RPMI7951 (cell line): ENCODE measurements at places on chromosomes 11 and 22. TPM values are rescaled to one million over a fixed set of nuclear protein-coding genes. Genes with fewer than 3 reads are reported as not detected.

The TRIM49 gene
- total RNA-seq: not detected in 2 replicates

The TMEM126A gene
- total RNA-seq: 97.9 and 111 TPM in 2 replicates

The DLG2 gene
- total RNA-seq: 0.36 and 0.49 TPM in 2 replicates

The MRGPRE gene
- not detected in 2 replicates for total RNA-seq

The P4HA3 gene
- 5.2 and 7.7 TPM in 2 replicates for total RNA-seq

The NUDT8 gene
- total RNA-seq: 7.2 and 11.6 TPM in 2 replicates

- DNase-seq: peak; percentile 84
These were observed 3.9 kb downstream of the MYEOV start for GRCh38 chr11:69297787-69298266.

- DNase-seq: no peak
These were observed 14.3 kb downstream of the HPS5 start for GRCh38 chr11:18307461-18308139.

DNA sequence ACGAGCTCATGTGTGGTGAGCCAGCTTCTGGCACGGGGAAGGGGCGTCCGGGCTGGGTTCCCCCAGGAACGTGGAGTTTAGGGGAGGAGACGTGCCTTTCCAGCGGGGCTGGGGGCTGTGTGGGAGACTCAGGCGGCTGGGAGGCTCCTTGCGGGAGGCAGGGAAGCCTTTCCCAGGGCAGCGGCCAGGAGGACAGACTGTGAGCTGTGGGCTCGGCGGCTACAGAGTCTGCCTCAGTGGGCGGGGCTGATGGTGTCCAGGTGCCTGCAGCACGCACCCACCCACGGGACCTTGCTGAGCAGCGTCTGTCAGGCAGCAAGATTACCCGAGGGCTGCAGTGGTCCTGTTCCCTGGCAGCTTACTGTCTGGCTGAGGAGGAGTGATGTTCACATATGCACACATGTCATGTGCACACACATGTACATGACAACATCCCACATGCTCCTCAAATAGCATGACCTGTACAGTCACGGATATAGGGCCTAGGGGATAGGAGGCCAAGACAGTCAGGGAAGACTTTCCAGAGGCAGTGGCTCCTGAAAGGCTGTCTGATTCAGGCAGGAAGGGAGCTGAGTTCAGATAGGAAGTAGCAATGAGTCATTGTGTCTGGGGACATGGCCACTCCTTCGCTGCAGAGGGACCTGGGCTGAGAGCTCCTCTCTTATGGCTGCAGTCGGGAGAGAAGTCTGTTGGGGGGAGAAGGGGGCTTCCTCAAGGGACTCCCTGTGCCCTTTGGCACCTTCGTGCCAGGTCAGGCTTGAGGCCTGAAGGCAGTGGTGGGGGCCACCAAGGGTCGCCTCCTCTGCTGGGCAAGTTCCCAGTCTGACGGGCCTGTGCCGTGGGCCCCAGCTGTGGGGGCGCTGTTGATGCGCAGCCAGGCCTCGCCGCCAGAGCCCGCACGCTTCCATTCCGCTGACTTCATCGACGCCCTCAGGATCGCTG, 23.3 kb upstream of the PPP6R3 start:
- peak; percentile 62 for DNase-seq

GRCh38 chr11:1728931-1729691, 21.3 kb downstream of the IFITM10 start:
- no peak for DNase-seq

DNA sequence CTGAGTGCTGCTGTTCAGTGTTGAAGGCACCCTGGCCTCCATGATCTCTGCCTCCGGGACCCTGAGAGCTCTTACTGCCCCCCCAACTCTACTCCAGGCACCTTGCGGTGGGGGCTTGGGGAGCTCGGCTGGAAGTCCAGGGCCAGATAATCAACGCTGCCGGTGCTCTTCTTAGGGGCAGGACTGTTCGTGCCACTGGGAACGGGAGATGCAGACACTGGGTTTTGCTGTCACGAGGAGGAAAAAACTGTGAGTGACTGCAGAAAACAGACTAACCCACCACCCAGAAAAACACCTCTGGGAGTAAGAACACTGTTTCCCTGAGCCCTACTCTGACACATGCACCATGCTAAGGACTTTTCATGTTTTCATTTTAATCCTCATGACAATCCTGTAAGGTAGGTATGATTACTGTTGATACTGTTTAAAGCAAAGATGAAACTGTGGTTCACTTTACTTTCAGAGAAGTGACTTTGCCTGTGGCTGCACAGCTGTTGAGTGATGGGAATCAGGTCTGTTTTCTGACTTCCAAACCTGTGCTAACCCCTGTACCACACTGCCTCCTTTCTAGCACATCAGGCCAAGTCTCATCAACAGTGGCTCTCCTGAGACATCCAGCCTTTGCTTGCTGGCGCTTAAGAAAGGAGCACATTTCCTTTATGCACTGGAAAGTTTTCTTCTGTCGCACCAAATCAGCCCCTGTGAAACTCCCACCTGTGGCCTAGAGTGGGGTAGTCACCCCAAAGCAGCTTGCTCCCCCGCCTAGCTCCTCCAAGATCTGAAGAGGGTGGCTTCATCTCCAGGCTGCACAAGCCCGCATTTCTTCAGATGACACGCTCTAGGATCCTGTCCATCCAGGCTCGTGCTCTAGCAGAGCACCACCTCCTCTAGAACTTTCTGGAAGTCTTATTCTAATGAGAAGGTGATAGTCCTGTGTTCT, 31.8 kb downstream of the USP35 start:
- DNase-seq: no peak

DNA sequence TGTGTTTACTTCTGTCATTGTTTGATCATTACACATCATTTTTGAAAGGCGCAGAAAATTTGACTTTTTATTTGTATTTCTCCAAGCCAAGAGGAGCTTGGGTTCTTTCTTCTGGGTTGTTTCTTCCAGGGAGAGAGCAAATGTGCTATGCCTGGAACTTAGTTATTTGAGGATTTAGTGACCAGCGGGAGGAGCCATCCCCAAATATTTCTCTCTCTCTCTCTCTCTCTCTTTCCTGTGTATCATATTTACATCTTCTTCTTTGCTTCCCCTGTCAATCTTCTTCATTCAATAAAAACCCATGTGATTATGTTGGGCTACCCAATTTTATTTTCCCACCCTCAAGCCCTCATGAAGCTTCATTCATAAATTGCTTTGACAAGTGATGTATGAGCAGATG, 534.5 kb downstream of the LRRC4C start:
- DNase-seq: no peak

- DNase-seq: no peak
These were observed 152.9 kb downstream of the TENM4 start for GRCh38 chr11:79287952-79288351.

DNA sequence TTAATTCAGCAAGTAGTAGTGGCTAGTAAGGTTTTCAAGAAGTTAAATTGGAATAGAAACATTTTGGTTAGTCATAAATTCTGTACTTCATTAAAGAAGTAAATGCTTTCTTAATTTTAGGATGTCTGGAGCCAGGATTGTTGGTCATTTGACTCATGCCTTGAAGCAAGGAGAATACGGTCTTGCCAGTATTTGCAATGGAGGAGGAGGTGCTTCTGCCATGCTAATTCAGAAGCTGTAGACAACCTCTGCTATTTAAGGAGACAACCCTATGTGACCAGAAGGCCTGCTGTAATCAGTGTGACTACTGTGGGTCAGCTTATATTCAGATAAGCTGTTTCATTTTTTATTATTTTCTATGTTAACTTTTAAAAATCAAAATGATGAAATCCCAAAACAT, 25.8 kb downstream of the ACAT1 start:
- DNase-seq: no peak

- no peak for DNase-seq
These were observed 32.0 kb downstream of the TBC1D22A start for GRCh38 chr22:46794491-46794890.

GRCh38 chr11:125995313-125995712, 49.5 kb downstream of the VSIG10L2 start:
- DNase-seq: no peak

GRCh38 chr22:37443977-37444376, 16.7 kb upstream of the ELFN2 start:
- no peak for DNase-seq

GRCh38 chr11:16840951-16841350, 102.5 kb downstream of the C11orf58 start:
- no peak for DNase-seq

GRCh38 chr22:40726514-40726913, 47.2 kb downstream of the MCHR1 start:
- DNase-seq: peak; percentile 67

DNA sequence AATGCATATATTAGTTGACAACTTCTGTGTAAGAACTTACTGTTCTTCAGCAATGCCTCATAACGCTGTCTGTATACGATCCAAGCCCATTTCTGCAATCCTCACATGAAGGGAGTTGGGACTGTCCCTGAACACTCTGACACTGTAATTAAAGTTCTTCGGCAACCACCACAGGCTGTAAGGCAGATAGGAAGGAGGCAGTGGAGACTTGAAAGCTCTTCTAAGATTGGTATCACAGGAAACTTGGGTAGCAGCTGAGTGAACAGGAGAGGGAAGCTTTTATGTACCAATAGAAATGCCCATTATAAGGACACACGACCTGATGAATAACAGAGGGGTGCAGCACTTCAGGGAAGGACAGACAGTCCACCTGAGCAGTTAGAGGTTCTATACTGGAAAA, 12.0 kb upstream of the GAB2 start:
- no peak for DNase-seq

GRCh38 chr11:92687724-92688123, 281.7 kb upstream of the MTNR1B start:
- no peak for DNase-seq

DNA sequence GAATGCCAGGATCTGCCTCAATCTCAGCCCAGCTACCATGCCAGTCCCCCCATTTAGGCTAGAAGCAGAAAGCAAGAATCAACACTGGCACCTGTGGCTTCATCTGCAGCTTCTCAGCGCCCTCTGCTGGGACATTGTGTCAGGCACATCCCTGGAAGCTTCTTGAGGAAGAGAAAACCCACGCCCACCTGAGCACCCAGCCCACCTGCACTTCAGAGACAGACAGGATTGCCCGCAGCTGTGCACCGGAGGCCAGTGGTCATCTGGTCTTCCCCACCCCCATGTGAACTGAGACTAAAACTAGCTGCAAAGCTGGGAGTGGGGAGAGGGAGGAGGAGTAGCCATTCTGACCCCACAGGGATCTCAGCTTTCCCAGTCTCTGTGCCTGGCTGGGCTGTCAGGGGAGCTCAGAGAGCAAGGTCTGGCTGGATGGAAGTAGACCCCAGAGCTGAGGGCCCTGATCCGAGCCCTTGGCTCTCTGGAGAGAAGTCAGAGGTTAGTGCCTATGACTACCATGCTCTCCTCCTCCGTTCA, 66.8 kb downstream of the FEZ1 start:
- peak; percentile 43 for DNase-seq

- peak; percentile 96 for DNase-seq
These were observed 194.3 kb downstream of the KIF18A start for GRCh38 chr11:27913650-27914049.

GRCh38 chr11:22668005-22668796, 1.8 kb downstream of the GAS2 start:
- no peak for DNase-seq

DNA sequence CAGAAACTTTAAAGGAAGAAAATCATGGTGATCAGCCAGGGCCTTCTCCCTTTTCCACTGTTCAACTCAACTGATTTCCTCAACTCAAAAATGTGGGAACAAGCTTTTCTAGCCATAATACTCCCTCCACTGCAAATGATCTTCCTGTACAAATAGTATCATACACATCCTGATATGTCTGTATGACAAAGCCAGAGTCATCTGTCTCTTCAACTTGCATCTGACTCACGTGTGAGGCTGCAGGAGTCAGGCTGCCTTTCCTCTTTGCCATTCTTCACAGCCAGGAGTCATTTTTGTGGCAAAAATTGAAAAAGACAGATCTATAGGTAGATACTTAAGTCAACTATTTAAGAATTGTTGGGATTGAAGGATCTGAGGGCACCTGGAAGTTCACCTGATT, 13.3 kb downstream of the PATZ1 start:
- DNase-seq: no peak

- no peak for DNase-seq
These were observed 26.6 kb downstream of the EMSY start for GRCh38 chr11:76471382-76471781.

DNA sequence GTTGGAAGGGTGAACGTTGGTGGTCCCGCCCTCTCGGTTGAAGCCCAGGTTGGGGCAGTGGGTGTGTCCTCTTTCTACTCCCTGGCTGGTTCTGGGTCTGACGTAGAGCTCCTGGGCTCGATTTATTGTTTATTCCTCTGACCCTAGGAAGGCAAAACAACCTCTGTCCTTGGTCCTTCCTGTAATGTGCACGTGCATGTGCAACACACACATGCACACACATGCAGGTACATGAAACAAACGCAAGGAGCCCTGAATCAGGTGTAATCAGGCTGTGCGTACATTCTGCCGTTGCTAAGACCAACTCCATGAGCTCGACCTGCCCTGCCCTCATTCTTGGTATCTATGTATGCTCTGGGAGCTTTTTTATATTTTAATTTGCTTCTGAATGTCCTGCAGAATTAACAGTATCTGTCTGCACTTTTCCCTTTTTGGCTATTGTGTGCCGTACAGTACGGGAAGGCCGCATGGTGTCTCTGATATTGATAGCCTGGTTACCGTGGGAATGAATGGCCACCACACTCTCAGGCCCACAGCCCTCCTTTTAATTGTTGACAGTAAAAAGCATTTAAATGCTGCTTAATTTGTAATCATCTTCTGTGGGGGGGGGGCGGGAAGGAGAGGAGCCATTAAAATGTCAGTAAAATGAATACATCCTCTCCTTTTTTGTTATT, 66.0 kb upstream of the NNMT start:
- DNase-seq: no peak

GRCh38 chr11:44634401-44635281, 69.2 kb downstream of the CD82 start:
- peak; percentile 70 for DNase-seq

DNA sequence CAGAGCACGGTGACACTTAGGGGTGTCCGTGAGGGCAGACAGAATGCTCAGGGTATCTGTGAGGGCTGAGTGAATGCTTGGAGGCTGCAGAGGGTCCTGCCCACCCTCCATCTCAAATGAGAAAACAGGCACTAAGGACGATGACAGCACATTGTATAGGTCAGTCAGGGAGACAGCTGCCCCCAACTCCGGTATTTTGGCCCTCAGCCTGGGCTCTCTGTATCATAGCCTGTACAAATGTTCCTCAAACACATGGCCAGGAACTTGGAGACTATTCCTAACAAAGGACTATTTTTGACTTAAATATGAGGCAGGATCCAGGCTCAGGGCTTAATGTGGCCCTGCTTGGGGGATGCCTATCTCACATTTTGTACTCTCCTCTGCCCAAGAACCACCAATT, 145.4 kb downstream of the OPCML start:
- no peak for DNase-seq

GRCh38 chr11:6587360-6587953, 16.0 kb downstream of the RRP8 start:
- no peak for DNase-seq

DNA sequence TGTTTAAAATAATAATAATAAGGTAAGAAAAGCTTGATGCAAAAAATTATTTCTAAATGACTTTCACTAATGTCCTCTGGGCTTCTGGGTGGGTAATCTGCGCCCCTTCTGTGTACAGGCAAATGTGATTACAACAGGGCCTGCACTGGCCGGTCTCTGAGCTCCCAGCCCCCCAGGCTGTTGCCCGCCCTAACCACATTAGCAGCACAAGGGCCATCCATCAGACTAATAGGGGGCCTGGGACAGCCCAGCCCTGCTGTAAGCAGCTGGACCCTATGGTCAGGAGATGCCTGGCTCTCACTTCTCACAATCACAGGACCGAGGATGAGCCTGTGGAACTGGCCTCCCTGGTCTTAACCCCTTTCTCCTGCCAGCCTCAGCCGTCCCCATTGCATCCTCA, 388.4 kb downstream of the BUD13 start:
- no peak for DNase-seq

GRCh38 chr22:49093192-49093880, 734.3 kb downstream of the BRD1 start:
- no peak for DNase-seq

- DNase-seq: no peak
These were observed 8.3 kb downstream of the TSPO start for GRCh38 chr22:43159484-43160178.
